ENCODE measurements at places on chromosomes 5 and 9. TPM values are rescaled to one million over a fixed set of nuclear protein-coding genes. Genes with fewer than 3 reads are reported as not detected.
A peak's percentile ranks its signal among the peaks of the same experiment; 100 is the strongest.

- no peak overlapping the region for H3K27ac ChIP-seq
- no peaks in the 10 kb centered on the region for H3K27me3 ChIP-seq
- H3K4me1 ChIP-seq: peaks cover 10% of the 10 kb centered on the region
- H3K4me3 ChIP-seq: no peak overlapping the region
These were observed 19.5 kb downstream of the GFPT2 start for GRCh38 chr5:180333661-180334060.

DNA sequence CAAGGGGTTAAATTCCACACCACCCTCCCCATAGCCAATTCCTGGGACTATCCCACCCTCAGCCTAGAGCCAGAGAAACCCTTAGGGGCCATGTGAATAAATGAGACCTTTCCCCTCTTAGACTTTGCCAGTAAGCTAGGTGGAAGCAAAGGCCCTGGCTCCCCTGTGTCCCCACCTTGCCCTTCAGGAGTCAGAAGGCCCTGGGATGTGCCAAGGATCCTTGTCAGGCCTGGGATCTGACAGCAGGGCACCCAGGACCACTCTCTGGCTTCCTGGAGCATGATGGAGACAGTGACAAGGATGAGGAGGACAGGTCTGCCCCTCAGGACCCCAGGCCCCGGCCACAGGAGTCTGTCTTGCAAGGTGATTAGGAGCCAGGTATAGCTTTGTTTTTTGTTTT lies 125.0 kb upstream of the HAND1 start:
- no peak for DNase-seq
- no peaks in the 10 kb centered on the region for H3K36me3 ChIP-seq
- H3K4me3 ChIP-seq: no peak overlapping the region
- no peak overlapping the region for H3K27ac ChIP-seq
- peaks cover 4% of the 10 kb centered on the region for H3K27me3 ChIP-seq

GRCh38 chr5:123790226-123790625 lies 278.2 kb downstream of the CSNK1G3 start:
- no peaks in the 10 kb centered on the region for H3K36me3 ChIP-seq
- no peak for DNase-seq
- no peak overlapping the region for H3K27ac ChIP-seq
- no peaks in the 10 kb centered on the region for H3K27me3 ChIP-seq
- no peaks in the 10 kb centered on the region for H3K4me1 ChIP-seq
- no peak overlapping the region for H3K4me3 ChIP-seq

DNA sequence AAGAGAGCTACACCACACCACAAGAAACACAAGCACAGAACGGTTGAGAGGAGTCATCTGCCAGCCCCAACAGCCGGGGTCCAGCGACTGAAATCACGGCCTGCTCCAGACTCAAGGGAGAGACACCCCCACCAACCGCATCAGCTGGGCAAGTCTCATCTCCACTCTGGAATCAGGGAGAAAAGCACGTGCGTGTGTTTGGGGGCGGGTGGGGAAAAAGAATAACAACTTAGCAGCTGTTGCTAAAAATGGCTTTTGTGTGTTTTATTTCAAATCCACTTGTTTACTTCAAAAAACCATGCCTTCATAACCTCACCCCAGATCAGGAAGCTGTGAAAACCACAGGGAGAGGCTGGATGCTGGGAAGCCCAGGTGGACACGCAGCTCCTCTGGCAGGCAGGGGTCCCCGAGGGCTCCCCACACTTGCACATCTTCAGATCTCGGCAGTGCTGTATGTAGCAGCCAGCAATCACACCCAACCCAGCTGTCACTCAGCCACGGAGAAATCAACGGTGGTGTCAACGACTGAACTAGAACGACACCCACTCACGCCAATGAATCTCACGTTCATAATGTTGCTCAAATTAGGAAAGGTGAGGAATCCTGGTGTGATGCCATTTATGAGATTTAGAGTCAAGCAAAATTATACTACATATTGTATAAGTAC lies 19.0 kb downstream of the PNPLA7 start:
- H3K4me3 ChIP-seq: no peak overlapping the region
- no peak overlapping the region for H3K27ac ChIP-seq
- no peak for DNase-seq
- H3K4me1 ChIP-seq: peaks cover 9% of the 10 kb centered on the region

- H3K4me1 ChIP-seq: peaks cover 3% of the 10 kb centered on the region
- no peak overlapping the region for H3K27ac ChIP-seq
- peak; percentile 22 for DNase-seq
- H3K4me3 ChIP-seq: no peak overlapping the region
These were observed 97.4 kb downstream of the OSTF1 start for GRCh38 chr9:75185585-75186170.

SETX gene
- total RNA-seq: 37.2 TPM

GRCh38 chr9:133098104-133098754 lies 22.8 kb downstream of the RALGDS start:
- no peak overlapping the region for H3K4me3 ChIP-seq
- H3K36me3 ChIP-seq: no peaks in the 10 kb centered on the region
- H3K27ac ChIP-seq: no peak overlapping the region
- no peaks in the 10 kb centered on the region for H3K27me3 ChIP-seq
- no peak for DNase-seq

GRCh38 chr5:158832731-158833130 lies 267.0 kb downstream of the EBF1 start:
- no peaks in the 10 kb centered on the region for H3K36me3 ChIP-seq
- no peaks in the 10 kb centered on the region for H3K4me1 ChIP-seq
- H3K4me3 ChIP-seq: no peak overlapping the region
- no peak for DNase-seq

- H3K4me1 ChIP-seq: peaks cover 13% of the 10 kb centered on the region
- no peak overlapping the region for H3K4me3 ChIP-seq
- H3K27ac ChIP-seq: no peak overlapping the region
- H3K27me3 ChIP-seq: no peaks in the 10 kb centered on the region
- H3K36me3 ChIP-seq: no peaks in the 10 kb centered on the region
These were observed 14.7 kb downstream of the IGIP start for GRCh38 chr5:140140435-140140834.

Measured in adrenal gland (tissue), 19 donors.